ENCODE measurements at places on chromosomes 2 and 18. TPM values are rescaled to one million over a fixed set of nuclear protein-coding genes. Genes with fewer than 3 reads are reported as not detected.

Gene RUFY4
- not detected for total RNA-seq

DNA sequence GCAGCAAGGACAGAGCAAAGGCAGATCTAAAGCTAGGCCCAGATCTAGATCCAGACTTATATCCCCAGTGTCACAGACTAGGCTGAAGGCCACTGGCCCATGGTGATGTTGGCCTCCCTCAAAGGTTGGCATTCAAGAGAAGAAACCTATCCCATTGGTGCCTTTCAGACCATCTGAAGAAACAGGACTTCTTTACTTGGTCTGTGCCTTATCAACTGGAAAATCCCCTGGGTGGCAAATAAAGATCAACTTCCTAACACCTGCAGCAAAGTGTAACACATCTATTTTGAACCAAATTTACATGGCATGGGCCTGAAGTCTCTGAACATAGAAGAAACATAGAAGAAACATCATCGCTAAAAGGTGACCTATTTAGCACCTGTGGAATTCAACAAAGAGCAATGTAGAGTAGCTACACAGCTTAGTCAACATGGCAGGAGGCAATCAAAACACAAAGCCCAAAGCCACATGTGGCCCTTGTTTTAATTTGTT, 35.8 kb downstream of the METTL4 start:
- DNase-seq = no peak

DNA sequence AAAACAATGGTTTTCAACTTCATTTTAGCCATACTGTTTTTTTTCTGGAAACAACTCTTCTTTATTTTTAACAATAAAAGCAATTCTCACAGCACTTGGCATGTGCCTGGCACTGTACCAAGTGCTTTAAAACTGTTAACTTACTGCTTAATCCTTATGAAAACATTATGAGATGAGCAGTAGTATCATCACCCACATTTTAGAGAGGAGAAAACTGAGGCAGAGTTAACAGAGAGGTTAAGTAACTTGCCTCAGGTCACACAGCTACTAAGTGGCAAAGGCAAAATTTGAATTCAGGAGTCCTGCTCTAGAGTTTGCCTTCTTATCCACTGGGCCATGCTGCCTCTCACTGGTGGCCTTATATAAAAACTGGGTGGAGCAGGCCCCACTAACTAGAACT, 23.2 kb downstream of the CTIF start:
- DNase-seq = no peak

- peak; percentile 92 for DNase-seq
Measured at GRCh38 chr2:205405752-205406151, 276.5 kb upstream of the NRP2 start.

DNA sequence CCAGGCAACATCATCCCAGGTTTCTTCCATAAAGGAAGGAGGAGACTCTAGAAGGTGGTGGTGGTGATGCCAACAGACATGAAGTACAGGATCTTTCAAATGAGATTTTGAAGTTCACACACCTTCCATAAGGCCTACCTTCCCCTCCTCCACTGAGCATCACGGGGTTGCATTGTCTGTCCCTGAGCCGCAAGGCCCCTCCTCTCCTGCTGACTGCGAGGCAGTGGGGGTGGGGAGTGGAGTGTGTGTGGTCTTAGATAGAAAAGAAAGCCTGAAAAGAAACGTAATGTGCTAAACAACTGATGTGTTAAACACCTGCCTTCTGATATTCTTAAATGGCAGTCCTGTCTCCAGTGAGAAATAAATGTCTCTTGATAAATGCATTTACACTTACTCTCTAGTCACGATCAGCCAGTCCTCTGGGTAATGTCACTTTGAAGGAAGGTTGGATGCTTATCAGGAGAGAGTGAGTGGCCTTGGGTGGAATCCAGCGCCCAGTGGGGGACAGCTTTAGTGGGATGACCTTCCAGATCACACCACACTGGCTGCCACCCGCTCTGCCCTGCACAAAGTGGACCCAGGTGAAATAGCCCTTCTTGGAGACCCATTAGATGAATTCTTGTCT, 5.5 kb upstream of the SCYGR5 start:
- DNase-seq = no peak

Gene TXNDC2
- total RNA-seq = 0.07 TPM

Gene VWA3B
- not detected for total RNA-seq

DNA sequence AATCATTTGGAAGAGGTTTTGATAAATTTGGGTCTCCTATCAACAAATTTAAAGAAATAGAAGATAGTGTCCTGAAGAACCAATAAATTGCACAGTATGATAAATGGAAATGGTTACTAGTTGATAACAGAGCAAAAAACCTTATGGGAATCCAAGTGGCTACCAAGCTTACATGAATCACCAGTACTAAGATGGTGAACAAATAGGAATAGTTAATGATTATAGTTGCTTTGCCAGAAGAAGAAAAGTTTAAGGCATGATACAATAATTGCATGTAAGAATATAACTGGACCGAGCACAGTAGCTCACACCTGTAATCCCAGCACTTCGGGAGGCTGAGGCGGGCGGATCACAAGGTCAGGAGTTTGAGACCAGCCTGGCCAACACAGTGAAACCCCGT, 19.6 kb upstream of the INO80D start:
- no peak for DNase-seq

Gene IL36G
- not detected for total RNA-seq
